Activated CD4-positive, alpha-beta T cell treated with anti-CD3 and anti-CD28 coated beads for 24 hours (primary cell): ENCODE measurements at places on chromosomes 1 and 21.
A peak's percentile ranks its signal among the peaks of the same experiment; 100 is the strongest.

GRCh38 chr1:31715087-31715872 lies 11.5 kb upstream of the COL16A1 start:
- DNase-seq: no peak

DNA sequence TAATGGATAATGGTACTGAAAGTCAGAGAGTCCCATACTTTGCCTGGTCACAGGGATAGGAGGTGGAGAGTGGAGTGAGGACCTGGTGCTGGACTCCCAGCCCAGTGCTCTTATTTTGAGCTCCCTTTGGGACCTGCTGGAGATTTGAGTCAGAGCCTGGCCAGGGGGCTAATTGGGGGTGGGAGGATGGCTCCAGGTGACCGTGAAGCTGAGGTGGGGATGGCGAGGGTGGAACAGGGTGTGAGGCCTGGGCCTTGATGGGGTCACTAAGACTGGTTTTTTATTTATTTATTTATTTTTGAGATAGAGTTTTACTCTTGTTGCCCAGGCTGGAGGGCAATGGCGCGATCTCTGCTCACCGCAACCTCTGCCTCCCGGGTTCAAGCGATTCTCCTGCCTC lies 17.8 kb downstream of the AMPD2 start:
- no peak for DNase-seq

DNA sequence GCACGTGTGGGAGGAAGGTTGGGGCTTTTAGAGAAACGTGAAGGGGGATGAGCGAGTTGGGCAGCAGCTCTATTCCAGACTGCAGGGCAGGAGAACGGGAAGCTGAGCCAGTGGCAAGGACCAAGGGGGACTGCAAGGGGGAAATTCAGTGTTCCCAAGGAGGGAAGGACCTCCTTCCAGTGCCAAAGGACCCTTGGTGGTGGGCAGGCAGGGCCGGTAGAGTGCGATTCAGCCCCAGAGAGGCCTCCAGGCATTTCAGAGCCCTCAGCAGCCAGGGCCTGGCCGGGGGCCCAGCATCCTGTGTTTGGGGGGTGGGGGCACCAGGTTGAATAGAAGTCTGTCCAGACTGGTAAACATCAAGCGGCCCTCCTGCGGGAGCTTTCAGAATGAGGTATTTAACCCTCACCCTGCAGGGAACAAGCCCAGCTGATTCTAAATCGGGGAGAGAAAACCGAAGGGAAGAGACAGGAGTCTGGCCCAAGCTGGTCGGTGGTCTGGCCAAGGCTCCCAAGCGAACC lies 2.3 kb downstream of the COL9A2 start:
- no peak for DNase-seq

GRCh38 chr1:100626397-100626796 lies 88.5 kb downstream of the GPR88 start:
- DNase-seq: no peak

- no peak for DNase-seq
Observed at GRCh38 chr1:55695151-55695550, 480.0 kb upstream of the USP24 start.

- peak; percentile 65 for DNase-seq
Observed at GRCh38 chr1:12124693-12125421, 41.9 kb upstream of the TNFRSF1B start.

GRCh38 chr1:42756956-42757891 lies 9.6 kb downstream of the P3H1 start:
- DNase-seq: no peak

DNA sequence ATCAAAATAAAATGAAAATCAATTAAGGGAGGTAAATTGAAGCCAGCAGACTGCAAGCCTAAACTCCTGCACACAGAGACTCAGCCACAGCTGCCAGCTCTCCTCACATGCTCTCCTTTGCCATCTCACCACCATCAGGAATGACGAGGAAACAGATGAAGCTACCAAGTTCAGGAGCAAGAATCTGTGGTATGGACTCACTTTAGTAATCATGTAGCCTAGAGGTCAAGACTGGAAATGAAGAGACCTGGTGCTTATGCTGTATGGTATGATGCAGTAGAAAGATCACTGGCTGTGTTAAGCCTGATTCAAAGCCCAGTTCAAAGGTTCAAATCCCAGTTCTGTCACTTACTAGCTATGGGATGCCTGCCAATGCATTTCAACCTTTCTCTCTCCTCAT lies 78.9 kb upstream of the CAMK1G start:
- DNase-seq: no peak

- DNase-seq: no peak
Observed at GRCh38 chr21:35048183-35048601, 910 bp downstream of the RUNX1 start.

GRCh38 chr1:32197837-32198236 lies 2.6 kb upstream of the CCDC28B start:
- DNase-seq: no peak

DNA sequence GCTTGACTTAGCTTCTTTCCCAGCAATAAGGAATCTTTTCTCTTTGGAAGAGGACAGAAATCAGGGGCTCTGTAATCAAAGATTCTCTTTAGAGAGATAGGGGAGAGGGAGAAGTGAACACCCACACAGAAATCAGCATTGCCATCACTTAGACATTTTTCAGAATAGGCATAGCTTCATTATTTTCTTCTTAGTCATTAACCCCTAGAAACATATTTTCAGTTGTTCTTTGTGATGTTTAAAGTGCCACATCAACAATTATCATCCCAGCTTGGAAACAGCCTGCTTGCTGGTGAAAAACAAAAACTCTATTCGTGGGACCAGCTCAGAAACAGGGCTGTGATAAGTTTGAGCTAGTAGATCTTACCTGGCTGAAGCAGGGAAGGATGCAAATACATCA lies 88.3 kb upstream of the SLC44A3 start:
- no peak for DNase-seq

GRCh38 chr1:44213222-44214112 lies at the start of gene DMAP1:
TSS of gene DMAP1 (plus strand) at chr1:44213471. CDS start at chr1:44213754, 283 bp downstream.
- peak; percentile 74 for DNase-seq

- DNase-seq: no peak
Observed at GRCh38 chr1:42739753-42740700, at the start of gene CLDN19. TSS of gene CLDN19 (minus strand) at chr1:42740236. CDS start at chr1:42740063, 173 bp downstream.

DNA sequence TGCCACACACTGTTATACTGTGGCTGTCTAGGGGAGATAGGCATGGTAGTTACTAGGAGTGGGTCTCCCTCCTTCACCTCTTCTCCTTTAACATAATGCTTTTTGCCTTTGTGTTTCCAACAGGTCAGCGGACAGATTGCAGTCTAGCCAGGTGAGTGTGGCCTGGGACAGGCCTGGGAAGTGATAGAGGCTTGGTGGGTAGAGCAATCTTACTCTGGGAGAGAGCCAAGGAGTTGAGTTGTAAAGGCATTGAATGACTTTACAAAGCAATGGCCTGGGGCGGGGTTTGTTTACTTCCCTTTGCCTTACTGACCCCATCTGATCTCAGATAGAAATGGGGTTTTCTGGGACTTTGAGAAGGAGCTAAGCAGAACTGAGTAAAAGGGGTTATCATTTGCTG lies 51.0 kb upstream of the IKBKE start:
- no peak for DNase-seq
